ENCODE measurements at places on chromosomes 7 and 10.

DNA sequence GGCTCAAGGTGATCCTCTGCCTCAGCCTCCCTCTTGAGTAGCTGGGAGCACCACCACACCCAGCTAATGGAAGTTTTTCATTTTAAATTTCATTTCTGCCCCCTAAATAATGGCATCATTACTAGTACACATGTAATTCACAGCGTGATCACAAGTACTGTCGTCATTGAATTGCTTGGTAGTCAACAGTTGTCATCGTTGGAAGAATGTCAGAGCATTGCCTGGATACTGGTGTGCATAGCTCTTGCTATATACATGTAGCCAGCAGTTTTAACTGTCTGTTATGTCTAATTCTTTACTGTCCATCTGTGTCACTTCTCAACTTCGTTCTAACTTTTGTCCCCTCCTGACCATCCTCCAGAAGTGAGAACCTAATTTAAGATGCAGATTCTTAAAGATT lies 62.1 kb downstream of the CRPPA start:
- no peak for DNase-seq

GRCh38 chr10:62323751-62324150 lies 50.4 kb upstream of the ZNF365 start:
- no peak for DNase-seq

DNA sequence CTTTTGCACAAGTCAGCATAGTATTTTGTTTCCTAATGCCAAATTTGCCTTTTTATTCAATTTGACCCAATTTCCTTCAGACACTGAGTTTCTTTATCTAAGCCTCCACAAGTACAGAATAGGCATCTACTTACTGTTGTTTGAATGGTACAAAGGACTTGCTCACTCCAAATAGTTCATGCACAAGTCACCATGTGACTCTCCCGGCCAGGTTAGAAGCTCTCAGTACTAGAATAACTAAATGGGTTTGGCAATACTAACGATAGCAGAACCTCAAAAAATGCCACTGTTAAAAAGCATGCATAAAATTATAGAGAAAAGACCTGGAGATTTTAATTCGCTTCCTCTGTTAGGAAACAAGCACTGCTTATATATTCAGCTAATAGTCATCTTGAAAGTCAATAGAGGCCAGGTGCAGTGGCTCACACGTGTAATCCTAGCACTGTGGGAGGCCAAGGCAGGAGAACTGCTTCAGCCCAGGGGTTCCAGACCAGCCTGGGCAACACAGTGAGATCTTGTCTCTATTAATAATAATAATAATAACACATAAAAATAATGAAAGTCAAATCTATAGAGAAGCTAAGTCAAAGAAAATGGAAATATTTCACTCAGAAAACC lies 335.8 kb upstream of the MBL2 start:
- DNase-seq: no peak

DNA sequence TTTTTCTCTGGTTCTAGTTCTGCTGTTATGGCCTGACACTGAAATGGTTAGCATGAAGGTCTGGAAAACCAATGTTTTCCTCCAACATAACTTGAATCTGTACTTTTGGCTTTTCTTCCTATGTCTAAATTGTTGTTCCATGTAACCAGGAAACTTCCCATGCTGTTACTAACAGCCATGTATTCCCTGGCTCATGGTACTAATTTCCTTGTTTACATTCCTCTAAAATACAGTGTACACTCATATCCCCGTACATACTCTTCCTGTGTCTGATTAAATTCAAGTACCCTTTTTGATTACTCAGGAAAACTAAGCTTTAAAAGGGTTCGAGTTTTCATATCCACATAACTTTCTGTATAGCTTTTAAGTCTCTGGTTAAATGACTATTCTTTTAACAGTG lies 12.3 kb upstream of the ACSM6 start:
- DNase-seq: no peak

GRCh38 chr7:146956321-146956720 lies 839.7 kb downstream of the CNTNAP2 start:
- DNase-seq: no peak

DNA sequence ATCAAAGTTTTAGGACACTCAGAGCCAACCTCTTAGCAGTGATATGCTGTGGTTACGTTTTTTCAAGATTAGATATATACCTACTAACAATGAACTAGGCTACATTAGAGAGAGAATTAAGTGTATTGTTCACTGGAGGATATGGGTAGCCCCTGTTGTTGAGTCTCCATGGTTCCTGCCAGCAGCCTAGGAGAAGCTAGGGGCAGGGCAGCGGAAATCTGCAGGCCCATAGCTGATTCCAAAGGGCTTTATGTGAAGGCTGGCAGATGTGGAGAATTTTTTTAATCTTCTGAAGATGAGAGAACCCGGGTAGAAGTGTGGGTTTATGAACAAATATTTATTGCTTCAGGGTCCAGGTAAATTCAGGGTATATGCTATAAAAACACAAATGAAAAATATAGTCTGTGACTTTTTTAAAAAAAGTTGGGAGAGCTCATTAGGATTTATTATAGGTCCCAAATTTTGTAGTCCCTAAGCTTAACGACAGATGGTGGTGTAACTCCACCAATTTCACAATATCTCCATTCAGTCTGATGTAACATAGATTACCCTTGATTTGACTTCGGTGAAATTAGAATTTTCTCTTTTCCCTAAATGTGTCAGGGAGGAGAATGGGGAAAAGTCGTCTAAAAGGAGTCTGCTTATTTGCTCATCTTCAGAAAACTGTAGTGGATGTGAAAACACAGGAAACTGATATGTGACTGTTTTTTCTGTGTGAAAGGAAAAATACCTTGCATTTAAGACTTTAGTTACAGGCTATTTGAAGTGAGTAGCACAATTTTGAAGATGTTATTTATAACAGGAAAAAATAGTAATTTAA lies 163.0 kb upstream of the PPP1R3A start:
- DNase-seq: no peak

DNA sequence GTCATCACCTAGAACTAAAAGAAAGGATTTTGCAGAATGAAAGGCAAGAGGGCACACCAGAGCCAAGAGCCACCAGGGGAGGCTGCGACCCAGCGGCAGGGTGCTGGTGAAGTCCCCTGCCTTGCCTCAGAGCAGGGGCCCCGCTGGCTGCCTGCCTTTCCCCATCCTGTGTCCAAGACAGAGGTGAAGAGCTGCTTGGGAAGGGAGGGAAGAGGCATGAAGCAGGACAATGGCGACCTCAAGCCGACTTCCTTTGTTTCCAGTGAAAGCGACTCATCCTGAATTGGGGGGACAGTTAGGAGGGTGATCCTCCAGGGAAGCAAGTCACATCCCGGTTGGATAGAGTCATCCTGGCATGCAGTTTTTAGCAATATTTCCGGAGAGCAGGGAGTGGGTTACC lies 255.5 kb upstream of the YAE1 start:
- no peak for DNase-seq

DNA sequence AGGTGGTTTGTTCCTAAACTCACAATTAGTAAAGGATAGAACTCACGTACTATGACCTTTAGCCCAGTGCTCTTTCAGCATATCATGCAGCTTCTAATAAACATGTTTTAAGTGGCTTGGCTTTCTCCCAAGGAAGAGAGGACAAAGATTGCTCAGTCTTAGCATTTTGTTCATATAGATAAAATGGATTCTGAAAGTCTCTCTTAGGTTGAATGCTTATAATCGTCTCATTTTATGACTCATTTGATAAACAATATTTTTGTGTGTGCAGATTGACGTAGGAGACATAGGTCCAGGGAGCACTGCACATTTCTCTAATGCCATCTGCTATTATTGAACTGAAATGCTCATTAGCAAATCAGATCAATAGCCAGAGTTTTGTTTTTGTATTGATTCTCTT lies 44.8 kb downstream of the GNAT3 start:
- DNase-seq: no peak

DNA sequence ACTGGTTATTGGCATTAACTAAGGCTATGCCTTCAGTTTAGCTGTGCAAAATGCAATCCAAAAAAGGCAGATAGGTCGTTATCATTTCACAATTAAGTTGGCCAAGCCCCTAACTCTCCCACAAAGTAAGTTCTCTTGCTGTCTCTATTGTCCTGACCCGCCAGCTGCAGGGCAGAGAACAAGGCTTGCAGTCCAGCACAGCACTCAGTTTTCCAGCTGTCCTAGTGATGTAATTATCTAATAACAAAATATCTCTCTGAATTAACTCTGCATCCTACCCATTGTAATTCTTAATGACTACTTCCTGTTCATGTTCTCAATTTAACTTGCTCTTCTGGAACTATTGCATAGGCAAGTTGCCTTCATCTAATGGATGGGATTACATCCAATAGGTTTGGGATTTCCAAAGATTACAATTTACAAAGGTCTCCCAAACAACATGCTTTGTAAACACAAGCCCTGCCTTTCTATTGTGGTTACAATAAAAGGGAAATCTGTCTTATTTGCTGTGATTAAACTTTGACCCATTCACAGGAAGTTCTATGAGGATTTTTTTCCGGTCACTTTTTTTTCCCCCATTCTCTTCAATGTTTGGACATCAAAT lies 55.2 kb downstream of the CDK6 start:
- no peak for DNase-seq

GRCh38 chr7:111873963-111874690 lies 311.8 kb upstream of the IMMP2L start:
- no peak for DNase-seq

DNA sequence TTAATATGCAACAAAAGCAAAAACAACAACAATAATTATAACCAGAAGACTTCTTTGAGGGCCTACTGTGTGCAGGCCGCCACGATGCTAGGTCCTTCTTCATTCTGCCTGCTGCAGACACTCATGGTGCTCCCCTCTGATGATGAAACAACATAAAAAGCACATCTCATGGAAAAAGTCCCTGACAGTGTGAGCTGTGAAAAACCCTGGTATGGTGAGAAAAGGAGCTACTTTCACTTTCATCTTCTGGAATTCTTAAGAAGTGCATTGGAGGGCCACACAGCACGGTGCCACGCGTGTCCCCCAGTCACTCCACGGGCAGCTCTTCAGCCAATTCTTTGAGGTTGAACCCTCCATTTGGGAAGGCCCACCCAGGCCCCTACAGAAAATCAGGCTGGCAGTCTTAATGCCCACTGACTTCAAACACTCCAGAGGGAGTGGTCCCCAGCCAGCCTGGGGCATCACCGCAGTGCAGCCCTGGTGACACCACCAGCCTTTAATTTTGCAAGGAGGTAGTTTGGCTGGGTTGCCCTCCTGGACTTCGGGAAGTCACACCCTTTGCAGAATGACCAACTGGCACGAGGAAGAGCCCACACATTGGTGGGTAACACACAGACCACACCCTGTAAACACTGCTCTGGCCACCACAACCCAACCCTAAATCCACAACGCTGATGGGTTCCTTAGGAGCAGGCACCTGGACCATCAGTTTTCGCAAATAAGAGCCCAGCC lies 7.7 kb downstream of the KCNMA1 start:
- DNase-seq: no peak

- DNase-seq: no peak
Measured at GRCh38 chr7:157488966-157489365, 152.2 kb downstream of the DNAJB6 start.

GRCh38 chr7:54252256-54253035 lies 289.7 kb upstream of the VSTM2A start:
- no peak for DNase-seq

GRCh38 chr10:1661416-1661815 lies 75.9 kb downstream of the ADARB2 start:
- no peak for DNase-seq

DNA sequence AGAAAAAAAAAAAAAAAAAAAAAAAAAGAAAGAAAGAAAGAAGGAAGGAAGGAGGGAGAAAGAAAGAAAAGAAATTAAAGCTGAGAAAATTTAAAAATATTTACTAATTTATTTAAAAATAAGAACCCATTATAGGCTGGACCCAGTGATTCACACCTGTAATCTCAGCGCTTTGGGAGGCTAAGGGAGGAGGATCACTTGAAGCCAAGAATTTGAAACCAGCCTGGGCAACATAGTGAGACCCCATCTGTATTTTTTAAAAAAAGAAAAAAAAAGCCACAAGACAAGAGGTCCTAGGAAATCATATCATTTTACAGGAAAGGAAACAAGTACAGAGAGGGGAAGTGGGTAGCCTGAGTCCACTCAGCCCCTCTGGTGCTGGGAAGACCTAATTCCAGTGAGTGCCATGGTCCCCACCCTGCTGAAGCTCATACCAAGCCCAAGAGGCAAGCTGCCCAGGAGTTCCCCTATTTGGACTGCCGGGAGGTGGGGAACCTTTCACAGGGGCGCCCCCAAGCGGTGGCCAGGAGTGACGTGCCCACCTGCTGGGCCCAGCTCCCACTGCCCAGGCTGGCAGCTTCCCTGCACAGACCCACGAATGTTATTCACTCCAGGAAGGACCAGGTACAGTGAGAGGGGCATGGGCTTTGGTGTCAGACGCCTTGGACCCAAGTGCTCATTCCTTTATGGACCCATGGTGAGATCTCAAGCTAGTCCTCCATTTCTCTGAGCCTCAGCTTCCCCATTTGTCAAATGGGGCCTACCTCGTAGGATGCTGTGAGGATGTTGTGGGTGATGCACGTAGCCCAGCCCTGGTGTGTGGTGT lies 133.6 kb downstream of the ZMIZ1 start:
- DNase-seq: no peak

DNA sequence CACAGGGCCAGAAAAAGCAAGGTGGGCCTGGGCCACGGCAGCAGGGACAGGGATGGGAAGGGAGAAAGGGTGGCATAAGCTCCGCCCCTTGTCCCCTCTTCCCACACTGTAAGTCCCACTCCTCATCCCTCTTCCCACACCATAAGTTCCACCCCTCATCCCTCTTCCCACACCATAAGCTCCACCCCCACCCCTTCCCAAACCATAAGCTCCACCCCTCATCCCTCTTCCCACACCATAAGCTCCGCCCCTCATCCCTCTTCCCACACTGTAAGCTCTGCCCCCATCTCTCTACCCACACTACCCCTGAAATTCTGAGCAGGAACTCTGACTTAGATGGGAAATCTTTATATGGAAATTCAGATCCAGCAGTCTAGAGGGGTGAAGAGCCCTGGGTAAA lies 55.7 kb downstream of the HSPA12A start:
- DNase-seq: no peak

GRCh38 chr10:66501356-66501755 lies 424.5 kb upstream of the LRRTM3 start:
- DNase-seq: no peak

GRCh38 chr10:104077247-104077646 lies 8.4 kb downstream of the COL17A1 start:
- no peak for DNase-seq

- no peak for DNase-seq
Measured at GRCh38 chr7:102253066-102253972, 33.3 kb upstream of the SH2B2 start.

GRCh38 chr10:28981007-28981406 lies 303.7 kb downstream of the BAMBI start:
- no peak for DNase-seq

DNA sequence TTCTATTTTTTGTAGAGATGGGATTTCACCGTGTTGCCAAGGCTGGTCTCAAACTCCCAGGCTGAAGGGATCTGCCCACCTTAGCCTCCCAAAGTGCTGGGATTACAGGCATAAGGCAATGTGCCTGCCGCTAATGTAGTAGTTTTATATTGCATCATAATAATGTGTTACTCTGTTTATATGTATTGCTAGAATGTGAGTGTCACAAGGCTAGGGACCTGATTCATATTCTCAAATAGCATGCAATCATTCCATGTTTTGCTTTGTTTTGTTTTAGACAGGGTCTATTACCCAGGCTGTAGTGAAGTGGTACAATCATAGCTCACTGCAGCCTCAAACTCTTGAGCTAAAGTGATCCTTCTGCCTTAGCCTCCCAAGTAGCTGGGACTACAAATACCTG lies 13.5 kb downstream of the CCL26 start:
- DNase-seq: no peak
